CD4-positive, alpha-beta T cell treated with Interleukin-17A for 1 hour (primary cell): ENCODE measurements at places on chromosomes 13 and 19.

DNA sequence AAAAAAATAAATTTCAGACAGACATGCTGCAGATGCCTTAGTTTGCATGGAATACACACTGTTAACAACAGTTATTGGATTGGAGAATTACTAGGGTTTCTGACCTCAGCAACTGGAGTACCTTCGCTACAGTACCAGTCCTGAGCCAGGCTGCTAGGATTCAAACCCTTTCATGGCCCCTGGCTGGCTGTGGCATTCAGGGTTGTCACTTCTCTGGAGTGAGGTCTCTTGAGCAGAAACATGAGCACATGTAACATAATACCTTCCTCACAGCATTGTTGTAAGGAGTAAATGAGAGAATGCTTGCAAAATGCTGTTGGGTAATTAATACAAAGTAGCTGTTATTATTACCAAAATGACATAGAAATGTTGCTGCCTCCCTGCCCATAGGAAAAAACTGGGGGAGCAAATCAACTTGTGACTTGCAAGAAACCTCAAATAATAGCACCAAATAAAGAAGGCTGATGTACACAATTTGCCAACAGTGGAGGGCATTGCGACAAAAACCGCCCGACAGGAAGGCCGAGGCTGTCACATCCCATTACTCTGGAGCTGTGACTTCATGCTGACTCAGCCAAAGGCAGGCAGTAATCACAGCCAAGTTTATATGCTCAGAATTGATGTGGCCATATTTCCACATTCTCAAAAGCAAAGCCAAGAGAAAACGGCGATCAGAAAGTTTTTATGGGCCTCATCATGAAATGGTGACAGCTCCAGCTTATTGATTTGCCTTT is 100.4 kb downstream of the RFC3 start:
- DNase-seq, result no peak

DNA sequence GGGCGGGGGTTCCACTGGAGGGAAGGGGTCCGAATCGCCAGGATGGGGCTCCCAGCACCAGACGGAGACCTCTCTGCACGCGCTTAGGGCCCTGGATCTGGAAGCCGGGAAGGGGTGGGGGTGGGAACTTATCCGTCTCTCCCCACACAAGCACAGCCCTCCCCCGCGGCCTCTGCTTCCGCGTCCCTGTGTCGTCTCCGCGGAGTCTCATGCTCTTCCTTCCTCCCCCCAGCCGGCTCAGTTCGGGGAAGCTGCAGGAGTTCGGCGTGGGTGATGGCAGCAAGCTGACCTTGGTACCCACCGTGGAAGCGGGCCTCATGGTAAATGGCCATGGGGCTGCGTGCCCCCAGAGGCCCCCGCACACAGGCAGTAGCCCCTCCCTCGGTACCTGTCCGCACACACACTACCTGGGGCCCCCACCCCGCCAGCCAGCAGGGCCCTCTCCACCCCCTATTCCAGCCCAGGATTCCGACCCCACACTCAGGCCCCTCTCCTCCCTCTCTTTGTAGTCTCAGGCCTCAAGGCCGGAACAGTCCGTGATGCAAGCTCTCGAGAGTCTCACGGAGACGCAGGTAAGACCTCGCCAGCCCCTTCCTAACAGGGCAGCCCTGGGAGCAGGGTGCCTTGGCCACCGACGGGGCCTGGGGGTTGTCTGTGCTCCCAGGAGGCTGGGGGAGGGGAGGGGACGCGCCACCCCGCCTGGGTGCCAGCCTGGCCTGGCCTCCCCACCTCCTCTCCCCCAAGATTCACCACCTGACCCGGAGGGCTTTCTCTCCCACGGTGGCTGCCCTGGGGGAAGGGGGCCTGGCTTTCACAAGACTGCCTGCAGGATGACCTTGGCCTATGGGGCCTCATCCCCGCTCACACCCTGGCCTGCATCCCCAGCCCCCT is 3.2 kb downstream of the MIDN start:
- peak; percentile 67 for DNase-seq

GRCh38 chr13:83515268-83516015 is 366.8 kb downstream of the SLITRK1 start:
- DNase-seq, result no peak

- no peak for DNase-seq
Observed at GRCh38 chr19:41570179-41570578, 5.8 kb upstream of the CEACAM21 start.

DNA sequence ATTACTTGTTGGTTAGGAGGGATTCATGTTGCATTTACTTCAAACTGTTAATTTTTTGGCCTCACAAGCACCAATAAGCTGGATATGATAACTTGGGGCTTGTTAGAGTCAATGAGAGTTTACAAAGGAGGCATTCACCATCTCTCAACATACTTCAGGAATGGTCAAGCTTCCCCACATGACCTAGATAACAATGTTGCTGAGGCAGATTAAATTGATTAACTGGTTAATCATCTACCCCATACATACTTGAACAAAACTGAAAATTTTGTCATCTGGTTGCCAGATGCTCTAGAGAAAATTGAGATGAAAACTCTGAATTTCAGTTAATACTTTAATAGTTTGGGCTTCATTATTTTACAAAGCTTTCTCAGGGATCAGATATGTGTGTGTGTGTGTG is 43.0 kb upstream of the UBL3 start:
- DNase-seq, result no peak

DNA sequence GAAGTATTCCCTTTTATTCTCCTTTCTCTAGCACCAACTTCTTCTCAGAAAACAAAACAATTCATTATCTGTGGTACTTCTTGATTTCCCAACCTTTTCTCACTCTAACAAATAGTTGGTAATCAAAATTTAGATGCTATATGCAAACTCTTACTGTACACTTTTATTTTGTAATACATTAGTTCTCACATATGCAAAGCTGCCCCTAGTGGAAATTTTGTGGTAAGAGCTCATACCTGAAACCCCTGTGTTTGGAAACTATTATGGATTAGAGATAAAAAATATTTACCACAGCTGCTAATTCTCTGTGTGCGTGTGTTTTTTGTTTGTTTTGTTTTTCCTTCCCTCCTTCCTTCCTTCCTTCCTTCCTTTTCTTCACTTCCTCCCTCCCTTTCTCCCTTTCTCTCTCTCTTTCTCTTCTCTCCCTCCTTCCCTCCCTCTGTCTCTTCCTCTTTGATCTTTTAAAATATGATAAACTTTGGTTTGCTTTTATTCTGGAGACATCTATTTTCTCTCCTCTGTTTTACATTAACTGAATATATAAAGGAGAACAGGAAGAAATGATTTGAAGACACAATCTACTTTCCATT is 537.4 kb downstream of the SLITRK6 start:
- no peak for DNase-seq

DNA sequence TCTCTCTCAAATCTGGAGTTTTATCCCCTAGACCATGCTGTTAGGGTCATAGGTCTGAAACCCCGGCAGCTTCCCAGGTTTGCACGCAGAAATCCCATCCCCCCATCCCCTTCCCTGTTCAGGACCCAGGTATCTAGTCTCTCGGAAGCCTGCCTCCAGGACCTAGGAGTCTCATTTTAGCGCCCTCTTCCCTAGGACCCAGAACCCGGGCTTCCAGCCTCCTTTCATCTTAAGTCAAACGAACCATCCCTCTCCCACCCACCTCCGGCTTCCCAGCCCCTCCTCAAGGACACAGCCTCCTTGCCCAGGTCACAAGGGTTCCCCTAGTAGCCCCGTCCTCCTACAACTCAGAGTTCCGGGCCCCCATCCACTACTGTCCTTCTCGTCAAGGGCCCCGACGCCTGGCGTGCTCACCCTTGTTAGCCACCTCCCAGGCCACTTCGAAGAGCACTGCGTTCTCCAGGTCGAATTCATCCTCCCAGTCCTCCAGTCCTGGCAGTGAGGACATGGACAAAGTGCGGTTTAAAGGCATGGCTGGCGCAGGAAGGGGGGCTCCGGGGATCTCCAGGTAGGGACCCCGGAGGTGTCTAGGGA is 431 bp downstream of the GYS1 start:
- DNase-seq, result no peak

- DNase-seq, result no peak
Observed at GRCh38 chr19:45340899-45341453, 426 bp downstream of the KLC3 start.

DNA sequence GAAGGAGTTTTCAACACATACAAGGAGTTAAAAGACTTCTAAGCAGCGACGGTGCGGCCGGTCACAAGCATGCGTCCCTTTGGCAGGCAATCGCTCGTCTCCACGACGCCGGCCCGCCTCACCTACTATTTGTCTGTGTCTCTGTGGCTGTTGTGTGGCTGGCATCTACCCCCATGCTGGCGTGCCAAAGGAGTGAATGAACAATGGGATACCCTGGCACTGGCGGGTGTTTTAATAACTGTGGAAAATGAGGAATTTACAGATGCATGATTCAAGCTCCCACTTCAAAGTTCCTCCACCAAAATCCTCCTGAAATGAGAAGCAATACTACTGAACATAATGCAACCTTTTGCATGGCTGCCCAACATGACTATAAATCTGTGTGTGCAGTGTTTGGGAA is 176.6 kb downstream of the KLF5 start:
- DNase-seq, result no peak

GRCh38 chr13:43389983-43390382 is 366.6 kb downstream of the DNAJC15 start:
- no peak for DNase-seq

DNA sequence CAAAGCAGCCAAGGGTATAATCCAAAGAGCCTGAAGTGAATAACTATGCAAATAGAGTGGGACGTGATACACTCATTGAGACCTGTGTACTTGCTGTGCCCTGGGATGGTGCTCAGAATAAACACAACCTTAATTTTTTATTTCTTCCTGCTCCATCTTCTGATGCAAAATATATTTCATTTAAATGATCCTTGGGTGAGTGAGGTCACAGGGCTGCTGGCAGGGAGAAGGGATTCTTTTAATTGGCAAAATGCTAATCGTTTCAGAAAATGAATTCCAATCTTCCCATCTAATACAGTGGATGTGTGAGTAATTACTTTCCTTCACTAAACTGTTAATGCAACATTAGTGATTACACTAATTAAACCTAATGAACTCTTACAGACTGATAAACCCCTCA is 63.5 kb downstream of the SIAH3 start:
- DNase-seq, result no peak

- DNase-seq, result no peak
Observed at GRCh38 chr13:46748300-46748699, 48.7 kb downstream of the ESD start.

DNA sequence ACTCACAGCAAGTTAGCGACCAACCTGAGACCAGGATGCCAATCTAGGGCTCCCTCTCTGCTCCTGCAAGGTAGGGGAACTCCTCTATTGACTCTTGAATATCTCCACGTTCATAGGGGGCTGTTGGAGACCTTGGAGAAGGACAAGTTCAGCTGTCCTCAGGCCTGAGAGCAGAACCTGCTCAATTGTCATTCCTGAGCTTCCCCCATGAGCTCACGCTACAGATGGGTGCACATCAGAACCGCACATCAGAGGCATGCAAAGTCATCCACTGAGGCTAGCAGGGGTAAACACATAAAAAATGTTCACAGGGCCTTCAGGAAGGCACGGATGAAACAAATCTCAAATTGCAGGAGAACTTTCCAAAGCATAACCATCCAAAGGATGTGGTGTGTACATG is 168.8 kb upstream of the ZNF507 start:
- no peak for DNase-seq

- DNase-seq, result no peak
Observed at GRCh38 chr13:29619995-29620394, 24.5 kb upstream of the SLC7A1 start.

- no peak for DNase-seq
Observed at GRCh38 chr13:25295228-25295627, 6.2 kb upstream of the NUP58 start.

- no peak for DNase-seq
Observed at GRCh38 chr13:68715651-68716050, 1392.0 kb upstream of the ATXN8OS start.

DNA sequence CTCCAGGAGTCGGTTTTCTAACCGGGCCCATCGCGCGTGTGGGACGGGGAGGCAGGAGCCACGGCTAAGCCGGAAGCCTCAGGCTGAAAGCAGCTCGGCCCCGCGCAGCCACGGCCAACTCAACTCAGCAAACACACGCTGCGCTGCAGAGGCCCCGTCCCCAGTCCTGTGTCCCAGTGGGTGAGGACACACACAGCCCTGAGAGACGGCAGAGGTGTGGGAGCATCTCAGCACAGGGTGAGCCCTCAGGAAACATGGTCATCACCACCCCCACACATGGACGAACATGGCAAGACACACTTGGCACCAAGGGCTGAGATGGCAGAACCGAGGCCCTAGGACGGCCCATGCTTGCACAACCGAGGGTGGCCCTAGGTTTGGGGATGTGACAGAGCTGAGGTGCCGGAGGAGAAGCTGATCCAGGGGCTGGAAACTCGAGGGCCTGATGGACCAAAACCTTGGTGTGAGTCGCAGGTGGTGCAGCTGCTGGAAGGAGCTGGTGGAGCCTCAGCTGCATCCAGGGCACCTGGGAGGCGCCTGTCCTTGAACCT is 29.0 kb upstream of the C13orf46 start:
- no peak for DNase-seq

DNA sequence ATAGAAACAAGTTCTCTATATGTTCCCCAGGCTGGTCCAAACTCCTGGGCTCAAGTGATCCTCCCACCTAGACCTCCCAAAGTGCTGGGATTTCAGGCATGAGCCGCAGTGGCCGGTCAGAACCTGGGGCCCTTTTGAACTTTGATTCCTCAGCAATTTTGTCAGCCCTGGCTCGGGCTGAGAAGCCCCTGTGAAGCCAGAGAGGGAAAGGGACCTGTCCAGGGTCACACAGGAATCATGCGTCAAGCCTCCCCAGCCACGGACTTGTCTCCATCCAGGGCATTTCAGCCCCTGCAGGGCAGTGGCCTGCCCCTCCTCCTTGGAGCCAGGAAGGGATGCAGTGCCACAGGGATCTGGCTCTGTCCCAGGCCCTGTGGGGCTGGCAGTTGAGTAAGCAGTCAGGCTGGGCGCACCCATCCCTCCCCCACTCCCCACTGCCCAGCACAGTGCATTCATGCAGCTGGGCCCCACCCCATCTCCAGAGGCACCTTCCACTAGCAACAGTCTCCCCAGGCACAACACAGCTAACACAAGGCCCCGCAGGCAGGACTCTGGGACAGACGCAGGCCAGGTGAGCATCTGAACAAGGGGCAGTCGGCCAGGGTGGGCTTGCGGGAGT is at the start of gene CAPS:
CAPS (plus strand) TSS at position 516 of the 619 bp plus-strand sequence. CDS start 153 bp downstream, outside the sequence.
- no peak for DNase-seq
